ENCODE measurements at places on chromosomes 2 and 18.

DNA sequence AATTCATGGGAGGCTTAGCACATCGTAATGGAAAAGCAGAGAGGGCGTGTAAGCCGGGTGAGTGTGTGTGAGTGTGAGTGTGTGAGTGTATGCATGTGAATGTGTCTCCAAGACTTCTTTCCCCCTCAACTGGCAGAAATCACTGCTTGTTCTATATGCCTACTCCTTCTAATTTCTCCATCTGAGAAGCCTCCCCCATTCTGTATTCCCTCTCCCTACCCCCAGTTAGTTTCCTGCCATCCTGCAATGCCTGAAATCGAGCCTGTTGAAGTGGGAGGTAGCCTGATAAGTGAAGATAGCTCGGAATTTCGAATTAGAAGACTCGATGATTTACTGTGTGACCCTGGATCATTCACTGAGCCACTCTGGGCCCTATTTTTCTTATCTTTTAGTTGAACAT is 30.0 kb upstream of the YWHAQ start:
- DNase-seq: no peak

- no peak for DNase-seq
Measured at GRCh38 chr2:118309946-118310680, 221.8 kb downstream of the INSIG2 start.

GRCh38 chr2:201932511-201932910 is 101.1 kb upstream of the FZD7 start:
- DNase-seq: no peak

GRCh38 chr2:135099802-135100483 is 47.9 kb downstream of the RAB3GAP1 start:
- DNase-seq: no peak

DNA sequence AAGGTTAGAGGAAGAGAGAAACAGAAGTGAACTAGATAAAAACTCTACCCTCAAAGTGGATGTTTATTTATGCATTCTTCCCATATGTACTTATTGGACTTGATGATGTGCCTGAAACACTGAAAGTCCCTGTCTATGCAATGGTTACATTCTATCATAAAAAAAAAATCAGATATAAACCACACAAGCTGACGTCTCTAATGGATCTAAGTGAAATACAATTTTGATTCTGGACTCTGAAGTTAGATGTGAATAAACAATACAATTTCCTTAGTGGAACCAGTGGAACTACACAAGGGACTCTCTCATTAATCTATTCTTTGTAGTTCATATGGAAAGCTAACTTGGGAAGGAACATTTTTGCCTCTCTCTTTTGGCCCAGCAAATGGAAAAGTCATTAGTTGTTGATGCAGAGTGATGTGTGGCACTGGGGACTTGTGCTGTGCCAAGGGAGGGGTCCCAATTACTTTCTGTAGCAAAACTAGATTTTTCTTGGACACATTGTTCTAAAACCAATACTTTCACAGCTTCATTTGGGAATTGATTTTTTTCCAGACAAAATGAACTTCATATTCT is 376.8 kb downstream of the TRIB2 start:
- no peak for DNase-seq

DNA sequence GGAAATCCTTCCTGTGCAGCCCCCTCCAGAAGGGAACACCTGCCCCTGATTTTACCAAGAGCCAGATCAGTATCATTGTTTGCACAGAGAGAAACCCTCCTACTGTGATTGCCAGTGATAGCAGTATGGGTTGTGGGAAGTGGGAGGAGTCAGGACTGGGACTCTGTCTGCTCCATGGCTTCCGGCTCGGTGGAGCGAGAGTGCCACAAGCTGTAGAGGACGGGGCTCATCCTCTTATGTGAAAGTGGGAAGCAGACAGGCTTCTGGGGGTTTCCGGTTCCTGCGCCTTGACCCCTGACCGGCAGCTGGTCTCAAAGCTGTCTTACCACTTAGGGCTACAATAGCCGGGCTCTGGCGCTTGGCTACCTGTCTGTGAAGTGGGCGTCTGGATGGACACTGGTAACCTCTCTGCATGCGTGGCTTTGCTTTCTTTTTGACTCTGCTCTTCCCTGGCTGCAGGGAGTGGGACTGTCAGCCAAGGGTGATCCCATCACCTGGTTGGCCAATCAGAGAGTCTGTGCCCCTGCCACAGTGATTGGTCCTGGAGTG is 79.7 kb downstream of the BCL2L11 start:
- DNase-seq: no peak

DNA sequence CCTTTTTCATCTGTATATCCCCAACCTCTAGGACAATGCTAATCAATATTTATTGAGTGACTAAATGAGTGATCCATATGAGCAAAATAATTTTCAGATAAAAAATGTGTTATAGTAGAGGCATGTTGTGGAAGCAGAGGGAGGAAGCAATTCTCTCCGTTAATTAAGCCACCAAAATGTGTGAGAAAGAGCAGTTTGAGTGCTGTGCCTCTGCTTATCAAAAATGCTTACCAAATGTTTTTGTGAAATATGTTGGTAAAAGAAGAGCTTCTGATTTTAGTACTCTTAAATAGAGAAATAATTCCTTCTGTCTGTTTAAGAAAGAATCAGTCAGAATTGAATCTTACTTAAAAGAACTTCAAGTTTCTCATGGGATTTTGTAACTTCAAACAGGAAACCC is 90.3 kb downstream of the DTNA start:
- DNase-seq: no peak

Measured in SIG-M5 (cell line).